ENCODE measurements at places on chromosomes 3 and 15.

GRCh38 chr15:70283511-70283910 is 185.8 kb upstream of the TLE3 start:
- DNase-seq: no peak

- DNase-seq: no peak
Measured at GRCh38 chr3:66227915-66228314, 7.1 kb downstream of the SLC25A26 start.

DNA sequence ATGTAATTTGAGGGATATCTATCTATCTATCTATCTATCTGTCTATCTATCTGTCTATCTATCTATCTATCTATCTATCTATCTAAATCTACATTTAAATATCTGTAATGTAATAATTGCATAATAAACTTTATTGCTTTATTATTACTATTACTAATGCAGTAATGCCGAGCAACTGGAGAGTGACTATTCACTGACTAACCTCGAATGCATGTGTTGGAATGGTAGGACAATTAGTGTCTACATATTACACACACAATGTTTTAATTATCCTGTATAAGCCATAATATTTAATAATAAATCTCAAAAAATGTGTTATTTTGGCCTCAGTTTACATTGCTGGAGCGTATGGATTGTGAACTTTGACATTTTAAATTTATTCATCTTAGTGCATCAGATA is 25.2 kb upstream of the CNTN3 start:
- no peak for DNase-seq

GRCh38 chr15:101045236-101045646 is 126.1 kb downstream of the LRRK1 start:
- no peak for DNase-seq

DNA sequence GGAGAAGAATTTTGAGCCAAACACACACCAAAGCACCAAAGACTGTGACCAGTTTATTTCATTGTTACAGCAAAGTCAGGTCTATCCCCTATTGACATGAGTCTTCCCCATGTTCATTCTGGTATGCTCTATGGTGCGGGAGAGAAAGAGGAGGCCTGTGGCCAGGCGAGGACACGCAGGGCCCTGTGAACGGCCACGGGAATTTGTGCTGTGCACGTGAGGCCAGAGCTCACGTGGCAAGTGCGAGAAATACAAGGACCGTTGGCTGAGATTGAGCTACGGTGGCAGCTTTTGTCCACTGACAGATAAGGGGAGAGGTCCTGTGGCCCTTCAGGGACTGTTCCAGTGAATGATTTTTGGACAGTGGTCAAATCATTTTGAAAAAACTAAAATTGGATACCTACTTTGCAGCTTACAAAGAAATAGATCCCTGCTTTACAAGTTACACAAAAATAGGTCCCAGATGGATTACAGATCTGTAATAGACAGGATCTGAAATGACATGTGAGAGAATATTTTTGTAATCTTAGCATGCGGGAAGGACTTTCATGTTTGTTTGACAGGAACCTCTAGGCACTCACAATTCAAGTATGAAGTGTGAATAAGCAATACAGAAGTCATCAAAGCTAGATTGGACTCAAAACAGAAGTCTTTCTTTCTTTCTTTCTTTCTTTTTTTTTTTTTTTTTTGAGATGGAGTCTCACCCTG is 9.2 kb downstream of the ZSCAN2 start:
- DNase-seq: no peak

DNA sequence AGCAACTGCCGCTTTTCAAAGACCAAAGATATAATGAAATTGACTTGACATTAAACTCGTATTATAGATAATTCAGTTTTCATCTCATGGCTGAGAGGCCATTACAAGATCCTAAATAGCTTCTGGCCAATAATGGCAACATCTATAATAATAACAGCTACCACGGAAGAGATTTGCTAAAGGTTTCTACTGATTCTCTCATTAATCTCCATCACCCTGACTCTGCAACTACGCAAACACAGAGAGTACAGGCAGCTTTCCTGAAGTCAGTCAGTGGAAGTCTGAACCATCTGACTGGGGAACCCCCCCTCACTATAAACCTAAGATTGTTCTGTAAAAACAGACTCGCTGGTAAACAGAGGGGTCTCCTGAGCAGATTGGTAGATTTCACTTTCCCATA is 257.1 kb downstream of the MAGI1 start:
- DNase-seq: no peak
